Posterior cingulate gyrus (tissue), 11 donors: ENCODE measurements at places on chromosomes 1 and 21.

GRCh38 chr1:199002661-199003060 is 363.8 kb downstream of the PTPRC start:
- DNase-seq = no peak

- DNase-seq = no peak
These were observed 101.4 kb downstream of the LHX9 start for GRCh38 chr1:198018529-198018928.

- no peak for DNase-seq
These were observed 21.4 kb downstream of the SLC16A1 start for GRCh38 chr1:112934577-112934976.

- DNase-seq = no peak
These were observed 33.8 kb downstream of the STYXL2 start for GRCh38 chr1:167127661-167128060.

DNA sequence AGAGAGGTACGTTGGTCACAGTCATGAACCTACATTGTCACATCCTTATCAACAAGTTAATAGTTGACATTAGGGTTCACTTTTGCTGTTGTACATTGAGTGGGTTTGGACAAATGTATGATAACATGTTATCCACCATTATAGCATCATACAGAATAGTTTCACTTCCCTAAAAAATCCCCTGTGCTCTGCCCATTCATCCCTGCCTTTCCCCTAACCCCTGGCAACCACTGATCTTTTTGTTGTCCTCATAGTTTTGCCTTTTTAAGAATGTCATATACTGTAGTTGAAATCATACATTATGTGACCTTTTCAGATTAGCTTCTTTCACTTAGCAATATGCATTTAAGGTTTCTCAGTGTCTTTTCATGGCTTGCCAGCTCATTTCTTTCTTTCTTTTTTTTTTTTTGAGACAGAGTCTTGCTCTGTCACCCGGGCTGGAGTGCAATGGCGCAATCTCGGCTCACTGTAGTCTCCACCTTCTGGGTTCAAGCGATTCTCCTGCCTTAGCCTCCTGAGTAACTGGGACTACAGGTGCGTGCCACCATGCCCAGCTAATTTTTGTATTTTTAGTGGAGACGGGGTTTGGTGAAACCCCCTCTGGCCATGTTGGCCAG is 50.6 kb downstream of the UCK2 start:
- DNase-seq = no peak

- DNase-seq = no peak
These were observed 45.7 kb upstream of the CACYBP start for GRCh38 chr1:174954073-174954460.

GRCh38 chr1:184843732-184844495 is 89.3 kb upstream of the EDEM3 start:
- no peak for DNase-seq

DNA sequence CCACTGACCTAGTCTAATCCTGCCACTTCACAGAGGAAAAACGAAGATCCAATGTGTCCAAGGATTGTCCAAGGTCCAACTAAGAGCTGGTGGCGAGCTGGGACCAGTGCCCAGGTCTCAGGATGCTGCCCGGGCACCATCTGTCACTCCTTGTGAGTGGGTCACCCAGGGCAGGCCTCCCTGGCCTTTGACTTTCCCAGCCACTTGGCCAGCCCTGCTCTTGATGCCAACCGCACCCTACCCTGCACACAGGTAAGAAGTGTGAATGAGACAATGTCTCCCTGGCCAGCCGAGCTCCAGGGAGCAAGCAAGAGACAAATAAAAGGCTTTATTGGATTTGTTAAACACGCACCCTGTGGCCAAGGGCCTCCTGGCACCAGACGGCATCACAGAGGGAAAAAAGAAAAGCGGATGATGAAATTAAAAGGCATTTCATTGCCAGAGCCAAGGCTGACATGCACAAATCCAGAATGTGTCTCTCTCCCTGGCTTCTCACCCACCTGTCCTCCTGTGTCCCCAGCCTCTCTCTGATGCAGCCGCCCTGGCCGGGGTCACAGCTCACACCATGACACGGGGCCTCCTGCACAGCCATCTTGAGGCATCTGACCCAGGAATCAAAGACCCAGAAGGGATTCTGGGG is 72.8 kb downstream of the CAMK2N1 start:
- peak; percentile 42 for DNase-seq

DNA sequence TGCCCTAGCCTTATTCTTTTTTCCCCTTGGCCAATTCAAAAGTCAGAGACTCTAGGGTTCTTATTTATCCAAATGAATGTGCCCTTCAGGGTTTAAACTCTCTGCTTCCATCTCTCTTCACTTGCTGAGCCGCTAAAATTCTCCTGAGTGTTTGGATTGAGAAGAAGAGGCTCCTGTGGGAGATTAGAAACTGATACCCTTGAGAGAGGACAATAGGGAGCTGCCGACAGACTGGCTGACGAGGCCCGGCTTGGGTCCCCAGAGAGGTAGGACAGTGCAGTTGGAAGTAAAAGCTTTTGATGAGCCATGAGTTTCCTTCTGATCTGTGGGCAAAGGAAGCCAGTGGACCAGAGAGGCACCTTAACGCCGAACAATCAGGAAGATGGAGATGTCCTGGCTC is 41.3 kb upstream of the UBE2U start:
- DNase-seq = no peak

DNA sequence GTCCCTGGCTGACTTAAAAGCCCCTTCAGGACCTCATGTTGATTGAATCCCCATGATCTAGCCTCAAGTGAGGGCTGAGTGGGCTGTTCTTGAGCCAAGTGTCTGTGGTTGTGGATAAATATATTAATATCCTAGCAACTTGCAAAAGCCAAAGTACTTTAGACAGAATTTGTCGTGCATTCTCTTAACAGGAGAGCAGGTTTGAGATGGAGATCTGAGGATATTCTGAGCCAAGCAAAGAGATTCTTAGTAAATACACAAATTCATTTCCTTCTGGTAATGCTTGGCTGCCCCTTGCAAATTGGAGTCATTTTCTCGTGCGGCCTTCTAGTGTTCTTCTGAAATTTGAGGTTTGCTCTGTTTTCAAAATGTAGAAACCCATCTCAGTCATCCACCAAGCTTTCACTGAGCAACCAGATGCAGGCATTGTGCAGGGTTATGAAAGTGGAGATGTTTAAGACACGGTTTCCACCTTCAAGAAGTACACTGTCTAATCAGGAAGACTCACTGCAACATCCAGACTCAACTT is 242.1 kb upstream of the JUN start:
- no peak for DNase-seq

DNA sequence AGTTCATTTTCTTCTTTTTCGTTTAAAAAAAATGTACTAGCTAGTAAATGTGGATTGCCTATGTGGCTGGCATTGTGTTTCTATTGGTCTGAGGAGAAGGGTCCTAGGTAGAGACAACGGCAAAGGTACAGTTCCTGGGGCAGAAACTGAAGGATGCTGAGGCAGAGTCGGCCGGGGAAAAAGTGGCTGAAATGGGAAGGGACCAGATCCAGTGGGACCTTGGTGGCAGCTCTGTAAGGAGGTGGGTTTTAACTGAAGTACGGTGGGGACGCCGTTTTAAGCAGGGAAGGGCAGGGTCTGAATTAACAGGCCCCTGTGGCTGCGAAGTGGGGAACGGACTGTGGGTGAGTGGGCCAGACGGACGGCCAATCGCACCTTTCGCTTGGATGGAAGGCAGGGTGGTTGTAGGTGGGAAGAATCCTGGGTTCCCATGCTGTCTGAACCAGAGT is 420 bp upstream of the VPS13D start:
- DNase-seq = no peak

DNA sequence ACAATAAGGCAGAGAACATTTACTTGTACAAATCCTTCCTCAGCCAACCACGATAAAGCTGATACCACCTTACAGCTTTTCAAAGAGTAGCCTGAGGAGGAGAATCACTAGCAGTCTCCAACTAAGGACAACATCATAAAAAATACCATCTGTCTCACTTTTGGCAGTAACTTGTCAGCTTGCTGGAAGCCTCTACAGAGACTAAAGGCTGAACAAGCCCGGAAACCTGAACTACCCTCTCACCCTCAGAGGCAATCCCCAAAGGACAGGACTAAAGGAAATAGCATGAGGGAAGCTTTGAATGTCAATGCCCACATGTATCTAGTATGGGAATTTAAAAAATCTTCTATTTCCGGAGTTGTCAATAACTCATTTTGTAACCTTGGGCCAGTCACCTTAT is 10.6 kb downstream of the SRSF4 start:
- DNase-seq = no peak

DNA sequence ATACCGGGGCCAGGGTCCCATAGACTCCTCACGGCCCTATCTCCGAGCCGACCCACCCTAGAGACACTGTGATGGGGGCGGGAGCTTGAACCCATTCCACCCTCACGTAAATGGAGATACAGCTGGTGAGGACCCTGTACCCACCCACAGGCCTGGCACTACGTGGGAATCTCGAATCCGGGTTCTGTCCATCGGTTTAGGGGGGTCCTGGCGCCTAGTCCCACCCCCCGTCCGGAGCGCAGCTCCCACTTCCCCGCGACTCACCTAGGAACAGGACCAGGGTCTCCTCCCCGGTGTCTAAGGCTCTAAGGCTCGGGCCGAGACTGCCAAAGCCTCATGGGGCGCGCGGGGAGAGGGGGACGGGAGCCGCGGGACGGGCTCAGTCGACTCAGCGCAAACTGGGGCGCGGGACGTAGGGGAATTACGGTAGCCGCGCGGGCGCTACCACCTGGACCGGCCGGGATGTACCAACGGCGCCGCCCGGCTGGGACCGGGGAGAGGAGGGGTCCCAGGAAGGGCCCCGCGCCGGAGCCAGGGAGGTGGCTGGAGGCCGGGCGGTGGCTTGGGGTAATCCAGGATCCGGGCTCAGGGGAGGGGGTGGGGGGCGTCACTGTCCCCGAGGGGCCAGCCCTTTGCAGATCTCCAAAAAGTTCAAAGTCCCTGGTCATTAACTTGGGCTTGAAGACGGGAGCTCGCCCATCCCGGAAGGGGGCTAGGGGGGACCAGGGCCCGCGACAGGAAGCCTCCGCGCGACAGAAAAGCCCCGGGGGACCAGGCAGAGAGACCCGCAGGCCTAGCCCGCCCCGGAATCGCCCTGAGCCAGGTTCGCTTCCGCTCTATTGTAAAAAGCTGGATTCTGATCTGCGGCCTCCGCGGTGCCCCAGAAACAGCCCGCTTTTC is 1.0 kb downstream of the PLEKHG5 start:
- DNase-seq = peak; percentile 64

- no peak for DNase-seq
These were observed 2.2 kb upstream of the DDOST start for GRCh38 chr1:20663365-20663764.

- DNase-seq = no peak
These were observed 14.3 kb upstream of the GPR52 start for GRCh38 chr1:174433451-174433850.

GRCh38 chr1:115373305-115373704 is 35.3 kb upstream of the NGF start:
- no peak for DNase-seq

- DNase-seq = no peak
These were observed 118.8 kb downstream of the SIPA1L2 start for GRCh38 chr1:232511172-232511571.

GRCh38 chr1:185015631-185016030 is 29.7 kb upstream of the RNF2 start:
- no peak for DNase-seq

DNA sequence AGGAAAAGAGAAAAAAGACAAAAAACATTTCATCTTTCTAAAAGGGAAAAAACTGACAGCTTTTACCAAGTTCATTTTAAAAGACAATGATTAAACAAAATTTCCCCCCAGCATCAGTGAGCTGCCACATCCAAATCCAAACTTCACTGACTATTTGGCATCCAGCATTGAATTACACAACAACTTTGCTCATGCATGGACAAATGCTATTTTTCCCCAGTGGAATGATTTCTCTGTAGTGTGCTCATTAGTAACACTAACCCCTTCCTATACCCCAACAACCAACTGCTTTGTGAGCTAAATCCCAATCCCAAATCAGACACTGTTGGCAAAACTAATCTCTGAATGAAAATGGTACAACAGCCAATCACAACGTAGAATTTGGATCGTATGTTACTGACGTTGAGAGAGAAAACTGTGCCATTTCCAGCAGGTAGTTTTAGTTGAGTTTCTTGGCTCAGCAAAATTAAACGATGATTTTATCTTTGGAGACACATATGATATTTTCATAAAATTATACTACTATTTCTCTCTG is 37.9 kb downstream of the PIK3R3 start:
- DNase-seq = no peak

DNA sequence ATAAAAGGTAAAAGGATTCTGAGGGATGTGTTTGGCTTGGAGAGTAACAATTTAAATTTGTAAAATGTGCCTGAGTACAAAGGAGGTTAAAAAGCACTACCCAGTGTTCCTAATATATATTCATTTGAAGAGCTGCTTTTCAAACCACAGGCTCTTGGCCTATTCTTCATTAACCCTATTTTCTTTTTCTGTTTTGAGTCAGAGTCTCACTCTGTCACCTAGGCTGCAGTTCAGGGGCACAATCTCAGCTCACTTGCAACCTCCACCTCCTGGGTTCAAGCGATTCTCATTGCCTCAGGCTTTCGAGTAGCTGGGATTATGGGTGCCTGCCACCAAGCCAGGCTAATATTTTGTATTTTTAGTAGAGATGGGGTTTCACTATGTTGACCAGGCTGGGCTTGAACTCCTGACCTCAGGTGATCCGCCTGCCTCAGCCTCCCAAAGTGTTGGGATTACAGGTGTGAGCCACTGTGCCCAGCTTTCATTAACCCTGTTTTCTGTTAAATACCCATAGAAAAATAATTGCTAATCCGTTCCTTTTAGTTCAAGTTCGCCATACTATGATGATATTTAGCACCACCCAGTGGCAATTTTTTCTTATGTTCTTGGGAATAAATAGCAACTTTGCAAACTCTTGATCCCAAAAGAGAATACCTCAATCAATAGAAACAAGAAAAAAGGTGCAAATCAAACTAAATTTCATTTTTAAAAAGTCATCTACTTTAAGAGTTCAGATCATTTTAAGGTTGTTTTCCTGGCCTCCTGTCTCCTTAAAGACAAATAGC is 30.5 kb downstream of the ZBTB8OS start:
- DNase-seq = no peak

DNA sequence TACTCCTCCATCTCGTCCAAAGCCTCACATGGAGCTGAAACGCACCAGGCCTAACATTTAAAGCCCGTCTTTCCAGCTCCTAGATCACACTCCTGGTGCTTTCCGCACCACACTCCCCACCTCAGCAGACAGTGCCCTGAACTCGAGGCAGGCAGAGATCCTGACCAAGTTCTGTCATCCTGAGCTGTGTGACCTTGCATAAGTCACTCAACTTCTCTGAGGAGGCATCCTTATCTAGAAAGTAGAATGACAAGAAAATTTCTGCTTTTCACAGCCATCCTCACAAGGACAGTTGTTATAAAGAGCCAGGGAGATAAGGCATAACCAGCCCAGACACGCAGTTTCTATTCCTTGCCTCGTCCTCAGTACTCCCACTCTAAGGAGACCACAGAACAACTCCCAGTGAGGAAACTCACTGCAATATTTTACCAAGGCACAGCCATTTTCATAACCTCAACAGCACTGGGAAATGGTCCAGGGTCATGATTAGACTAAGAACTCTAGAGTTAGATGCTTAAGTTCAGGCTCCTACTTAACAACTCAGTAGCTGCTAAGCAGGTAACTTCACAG is 3.1 kb downstream of the LRP8 start:
- DNase-seq = no peak
